ENCODE measurements at places on chromosomes 7 and 10.

- no peak for DNase-seq
Measured at GRCh38 chr10:43819464-43820230, 171.0 kb upstream of the ZNF32 start.

DNA sequence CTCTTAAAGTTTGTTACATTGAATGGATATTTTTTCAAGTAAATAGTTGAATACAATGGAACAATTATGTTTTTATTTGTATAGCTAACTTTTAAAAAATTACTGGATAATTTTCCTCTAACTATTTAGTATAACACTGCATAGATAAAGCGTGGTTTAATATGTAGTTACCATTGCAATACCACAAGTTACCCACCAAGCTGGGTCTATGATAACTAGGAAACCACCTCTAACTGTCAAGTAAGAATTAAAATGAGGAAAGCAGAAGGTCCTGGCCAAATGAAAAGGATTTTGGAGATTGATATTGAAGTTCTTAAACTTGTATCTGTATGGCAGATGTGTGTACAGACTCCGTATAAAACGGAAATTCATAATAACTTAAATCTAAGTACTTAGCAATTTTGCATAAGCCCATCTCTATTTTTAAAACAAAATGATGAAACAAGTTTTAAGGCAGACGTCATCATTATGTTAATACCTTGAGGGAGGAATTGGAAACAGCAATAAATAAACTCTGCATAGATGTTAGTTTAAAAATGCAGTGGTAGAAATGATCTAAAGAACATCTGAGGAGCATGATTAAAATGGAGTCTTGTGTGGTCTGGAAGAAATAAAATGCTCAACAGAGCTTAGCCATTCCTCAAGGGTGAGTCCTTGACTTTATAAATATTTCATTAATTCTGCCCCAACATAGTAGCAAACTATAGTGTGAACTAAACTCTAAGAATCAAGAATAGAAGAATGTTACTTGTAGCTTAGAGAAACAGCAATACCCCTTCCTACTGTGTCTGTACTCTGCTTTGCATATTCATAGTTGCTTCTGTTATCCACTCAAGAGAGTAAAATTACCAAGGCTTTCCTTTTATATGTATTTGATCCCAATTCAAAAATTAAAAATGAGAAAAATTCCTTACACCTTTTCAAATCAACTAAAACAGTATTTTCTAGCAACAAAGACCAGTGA lies 206.4 kb upstream of the FERD3L start:
- no peak for DNase-seq

GRCh38 chr10:120977897-120978296 lies 126.7 kb downstream of the WDR11 start:
- no peak for DNase-seq

GRCh38 chr7:97503367-97504094 lies 228.4 kb upstream of the TAC1 start:
- DNase-seq, result no peak

DNA sequence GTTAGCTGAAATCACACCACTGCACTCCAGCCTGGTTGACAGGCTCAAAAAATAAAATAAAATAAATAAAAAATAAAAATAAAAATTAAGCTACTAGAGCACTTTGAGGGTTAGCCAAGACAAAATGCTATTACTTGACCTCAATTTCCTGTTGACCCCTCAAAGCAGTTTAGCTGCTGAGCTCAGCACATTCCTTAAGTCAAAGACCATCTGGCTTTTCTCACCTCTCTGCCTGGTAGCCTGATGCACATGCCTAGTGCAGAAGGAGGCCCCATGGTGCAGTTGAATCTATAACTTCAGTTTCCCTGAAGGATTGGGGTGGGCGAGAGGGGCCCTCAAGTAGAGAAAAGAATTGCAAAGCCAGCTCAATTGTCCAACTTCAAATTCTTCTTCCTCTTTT lies 211.1 kb upstream of the GALNT17 start:
- no peak for DNase-seq

DNA sequence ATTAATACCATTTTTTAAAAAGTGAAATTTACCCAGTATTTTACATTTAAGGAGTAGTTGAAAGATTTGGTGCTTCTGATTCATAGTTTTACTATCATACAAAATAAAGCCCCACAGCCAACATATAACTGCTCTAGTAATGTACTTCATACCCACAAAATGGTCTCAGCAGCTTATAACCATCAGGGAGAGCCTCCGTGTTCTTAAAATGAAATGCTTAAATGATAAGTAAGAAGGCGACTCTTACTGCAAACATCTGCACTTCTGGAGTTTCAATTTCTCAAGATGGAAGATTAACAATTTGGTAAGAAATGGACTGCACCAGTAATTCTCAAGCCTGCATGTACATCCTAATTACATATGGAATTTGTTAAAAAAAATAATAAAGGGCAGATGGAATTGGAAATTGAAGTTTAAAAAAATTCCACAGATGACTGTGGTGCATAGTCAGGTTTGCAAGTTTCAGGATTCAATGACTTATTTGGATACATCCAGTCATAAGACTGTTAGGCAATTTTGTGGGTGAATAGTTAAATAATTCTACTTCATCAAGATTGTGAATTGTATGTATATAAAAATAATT lies 461.0 kb downstream of the KIF20B start:
- DNase-seq, result no peak

GRCh38 chr7:155465761-155466141 lies 7.8 kb downstream of the EN2 start:
- no peak for DNase-seq

- DNase-seq, result no peak
Measured at GRCh38 chr10:110103921-110104461, 96.2 kb downstream of the ADD3 start.

GRCh38 chr7:71422104-71422503 lies 290.2 kb downstream of the GALNT17 start:
- DNase-seq, result no peak

DNA sequence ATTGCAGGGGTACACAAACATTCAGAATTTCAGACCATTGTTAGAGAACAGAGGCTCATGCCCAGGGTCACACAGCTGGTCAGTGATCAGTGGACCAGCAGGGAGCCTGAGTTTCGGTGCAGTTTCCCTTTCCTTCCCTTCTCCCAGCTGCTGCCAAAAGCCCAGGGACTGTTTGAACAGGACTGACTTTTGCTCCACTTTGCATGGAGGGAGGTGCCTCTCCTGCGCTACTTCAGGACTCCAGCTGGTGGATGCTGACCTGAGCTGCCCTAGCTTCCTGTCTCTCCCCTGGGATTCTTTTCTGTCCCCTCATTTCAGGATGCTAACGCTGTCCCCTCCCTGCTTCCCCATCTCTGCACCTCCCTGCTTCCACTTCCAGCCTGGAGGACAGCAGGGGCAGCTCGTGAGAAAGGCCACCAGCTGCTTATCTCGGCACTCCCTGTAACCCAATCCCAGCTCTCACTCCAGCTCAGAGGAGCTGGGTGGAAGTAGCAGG lies 14.5 kb downstream of the SH2D4B start:
- DNase-seq, result no peak

- DNase-seq, result no peak
Measured at GRCh38 chr7:125193263-125193662, 263.6 kb upstream of the POT1 start.

DNA sequence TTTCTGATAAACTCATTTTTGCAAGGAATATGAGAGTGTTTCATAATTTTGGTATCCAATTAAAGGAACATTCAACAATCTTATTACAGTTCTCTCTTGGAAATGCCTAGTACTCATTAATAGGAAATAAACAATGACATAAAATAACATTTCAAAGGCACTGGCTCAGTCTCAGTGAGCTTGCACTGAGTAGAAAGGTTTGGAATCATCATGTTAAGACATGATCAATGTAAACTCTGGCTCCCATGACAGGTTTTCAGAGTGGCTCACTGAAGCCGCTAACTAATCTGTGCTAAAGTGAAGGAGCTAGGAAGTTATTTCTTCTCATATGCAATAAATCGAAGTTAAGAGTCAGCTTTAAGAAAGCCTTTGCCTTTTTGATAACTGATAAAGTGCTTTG lies 203.3 kb upstream of the HGF start:
- DNase-seq, result no peak

GRCh38 chr7:149849174-149849573 lies 11.0 kb downstream of the ZNF862 start:
- no peak for DNase-seq

GRCh38 chr7:36736090-36736898 lies 12.0 kb upstream of the AOAH start:
- no peak for DNase-seq

GRCh38 chr7:129609666-129610065 lies 1.9 kb upstream of the NRF1 start:
- DNase-seq, result no peak

DNA sequence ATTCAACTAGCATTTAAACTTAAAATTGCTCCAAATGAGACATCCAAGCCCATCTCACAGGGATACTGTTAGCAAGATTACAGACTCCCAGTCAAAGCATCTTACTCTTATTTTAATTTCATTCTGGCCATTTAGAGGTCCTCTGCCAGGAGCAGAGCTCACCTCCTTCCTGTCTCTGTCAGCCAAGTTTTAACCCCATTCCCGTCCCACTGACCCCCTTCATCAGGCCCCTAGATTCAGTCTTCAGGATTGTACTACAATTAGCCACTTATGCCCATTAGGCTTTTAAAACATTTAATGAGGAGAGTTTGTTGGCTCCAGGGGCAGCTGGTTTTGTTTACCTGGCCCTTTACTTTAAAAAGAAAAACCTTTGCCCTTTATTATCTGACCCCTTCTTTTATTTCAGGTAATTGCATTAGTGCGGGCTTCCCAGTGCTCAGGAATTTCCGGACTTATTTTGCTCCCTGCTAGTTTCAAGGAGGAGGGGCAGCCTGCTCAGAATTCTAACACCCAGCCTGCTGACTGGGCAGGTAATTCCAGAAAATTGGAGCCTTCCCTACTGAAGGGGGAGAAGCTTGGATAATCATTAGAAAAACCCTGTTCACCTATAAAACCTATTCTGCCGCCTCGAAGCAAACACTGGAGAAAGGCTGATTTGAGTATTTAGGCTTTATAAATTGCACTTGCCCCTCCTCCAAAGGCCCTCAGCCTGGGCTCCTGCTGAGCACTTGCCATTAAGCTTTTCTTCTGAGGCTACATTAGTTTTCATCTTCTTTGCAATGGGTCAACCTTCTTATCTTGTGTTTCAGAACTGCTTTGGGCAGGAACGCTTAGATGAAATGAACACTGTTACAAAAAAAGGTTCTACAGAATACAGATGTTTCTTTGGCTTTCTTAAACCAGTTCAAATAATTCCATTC lies 200.5 kb upstream of the HPS1 start:
- no peak for DNase-seq

DNA sequence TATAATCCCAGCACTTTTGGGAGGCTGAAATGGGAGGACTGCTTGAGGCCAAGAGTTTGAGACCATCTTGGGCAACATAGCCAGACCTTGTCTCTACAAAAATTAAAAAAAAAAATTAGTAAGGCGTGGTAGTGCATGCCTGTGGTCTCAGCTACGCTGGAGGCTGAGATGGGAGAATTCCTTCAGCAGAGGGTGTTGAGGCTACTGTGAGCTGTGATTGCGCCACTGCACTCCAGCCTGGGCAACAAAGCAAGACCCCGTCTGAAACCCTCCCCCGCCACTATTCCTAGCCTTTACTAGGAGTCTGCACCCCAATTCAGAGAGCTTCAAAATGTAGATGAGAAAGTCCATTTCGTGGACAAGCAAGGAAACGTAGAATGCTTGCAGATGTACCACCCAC lies 95.2 kb downstream of the PRPF18 start:
- DNase-seq, result no peak

DNA sequence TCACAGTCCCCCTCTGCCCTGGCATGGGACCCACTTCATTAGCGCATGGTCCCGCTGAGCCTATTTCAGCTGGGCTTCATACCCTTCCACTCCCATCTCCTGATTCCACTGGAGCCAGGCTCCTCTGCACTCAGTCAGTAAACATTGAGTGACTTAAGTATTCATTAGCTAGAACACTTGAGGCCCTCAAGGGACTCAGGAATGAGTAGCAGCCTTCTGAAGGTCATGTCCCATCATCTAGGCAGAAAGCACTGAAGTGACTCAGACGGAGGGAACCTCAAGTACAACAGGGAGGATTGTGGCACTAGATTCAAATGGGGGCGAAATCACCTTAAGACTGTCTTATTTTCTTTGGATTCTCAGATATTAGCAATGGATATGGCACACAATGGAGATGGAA lies 186.6 kb upstream of the INHBA start:
- no peak for DNase-seq

GRCh38 chr10:60335708-60336107 lies 54.0 kb downstream of the ANK3 start:
- peak; percentile 28 for DNase-seq

GRCh38 chr7:40133561-40134427 lies 628 bp downstream of the MPLKIP start:
- DNase-seq, result peak; percentile 41

- no peak for DNase-seq
Measured at GRCh38 chr10:8144496-8144895, 90.0 kb downstream of the GATA3 start.

DNA sequence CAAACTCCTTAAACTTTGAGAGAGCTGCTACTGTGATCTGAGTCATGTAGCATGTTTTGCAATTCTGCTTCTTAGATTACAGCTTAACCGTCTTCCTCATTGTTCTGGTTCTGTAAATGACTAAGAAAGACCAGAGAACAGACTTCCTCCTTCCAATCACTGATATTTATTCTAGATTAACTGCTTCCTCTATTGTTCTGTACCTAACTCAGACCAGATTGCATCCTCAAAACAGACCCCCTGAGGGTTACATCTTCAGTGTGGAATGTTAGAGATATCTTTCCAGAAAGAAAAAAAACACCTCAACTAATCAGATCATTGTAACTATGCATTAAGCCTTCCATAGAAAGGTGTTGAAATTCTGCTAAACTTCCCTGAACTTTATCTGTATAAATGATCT lies 5.7 kb upstream of the PIP start:
- DNase-seq, result peak; percentile 93

DNA sequence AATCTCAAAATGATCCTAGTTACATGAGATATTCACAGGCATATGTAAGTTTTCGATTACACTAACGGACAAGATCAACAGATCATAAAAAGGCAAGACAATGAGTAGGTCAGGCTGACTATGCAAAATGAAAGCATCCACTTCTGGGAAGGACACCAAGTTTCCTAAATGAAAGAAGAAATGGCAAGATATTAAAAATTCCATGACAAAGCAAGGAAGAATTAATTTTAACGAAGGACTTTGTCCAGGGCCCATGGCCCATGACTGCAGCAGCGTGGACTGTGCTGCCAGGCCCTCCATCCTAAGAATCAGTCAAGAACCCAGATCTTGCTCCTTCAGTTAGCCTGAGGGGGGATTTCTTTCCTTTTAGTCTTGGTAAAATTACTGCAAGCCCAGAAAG lies 182.4 kb upstream of the FRMD4A start:
- DNase-seq, result no peak

DNA sequence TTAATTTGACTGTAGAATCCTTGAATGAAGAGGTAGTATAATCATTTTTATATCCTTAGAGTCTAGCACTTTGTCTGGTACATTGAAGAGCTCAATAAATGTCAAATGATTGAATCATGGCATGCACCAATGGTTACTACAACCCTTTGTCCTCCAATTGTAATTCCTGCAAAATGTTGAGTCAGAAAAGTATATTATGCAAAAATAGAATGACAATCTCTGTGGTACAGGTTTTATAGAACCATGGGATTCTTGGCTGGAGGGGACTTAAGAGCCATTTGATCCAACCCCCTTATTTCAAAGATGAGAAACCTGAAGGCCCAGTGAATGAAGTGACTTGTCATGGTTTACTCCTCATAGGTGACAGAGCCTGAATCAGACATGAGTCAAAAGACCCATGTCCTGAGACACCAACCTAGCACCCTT lies 30.9 kb upstream of the SMKR1 start:
- DNase-seq, result no peak

All from T47D (cell line).